Activated CD8-positive, alpha-beta memory T cell treated with anti-CD3 and anti-CD28 coated beads, Interleukin-2, amount 50 U/mL, for 4 hours (primary cell): ENCODE measurements at places on chromosomes 7 and 10.

DNA sequence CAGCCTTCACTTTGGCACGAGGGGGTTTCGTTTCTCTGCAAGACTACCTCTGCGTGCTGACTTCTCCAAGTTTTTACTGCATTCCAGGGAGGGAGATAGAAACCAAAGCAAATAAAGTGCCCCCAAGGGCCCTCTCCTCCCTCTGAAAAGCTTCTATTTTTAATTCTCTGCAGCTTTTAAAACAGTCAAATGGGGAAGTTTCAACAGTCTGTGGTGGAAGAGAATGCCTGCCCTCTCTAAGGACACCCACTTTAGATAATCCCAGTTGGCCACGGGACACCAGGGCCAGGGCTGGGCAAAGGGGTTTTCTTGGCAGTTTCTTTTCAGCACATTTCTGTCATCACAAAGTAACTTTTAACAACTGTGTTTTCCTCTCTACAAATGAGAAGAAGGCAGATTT lies 386.7 kb upstream of the NPVF start:
- no peak for DNase-seq

- no peak for DNase-seq
Observed at GRCh38 chr10:86440874-86441843, 74.6 kb upstream of the GRID1 start.

- no peak for DNase-seq
Observed at GRCh38 chr10:62652114-62652513, 152.4 kb upstream of the ADO start.

GRCh38 chr10:115941361-115941771 lies 331.6 kb downstream of the GFRA1 start:
- DNase-seq: no peak

- DNase-seq: no peak
Observed at GRCh38 chr10:65430979-65431378, 1494.9 kb upstream of the LRRTM3 start.

DNA sequence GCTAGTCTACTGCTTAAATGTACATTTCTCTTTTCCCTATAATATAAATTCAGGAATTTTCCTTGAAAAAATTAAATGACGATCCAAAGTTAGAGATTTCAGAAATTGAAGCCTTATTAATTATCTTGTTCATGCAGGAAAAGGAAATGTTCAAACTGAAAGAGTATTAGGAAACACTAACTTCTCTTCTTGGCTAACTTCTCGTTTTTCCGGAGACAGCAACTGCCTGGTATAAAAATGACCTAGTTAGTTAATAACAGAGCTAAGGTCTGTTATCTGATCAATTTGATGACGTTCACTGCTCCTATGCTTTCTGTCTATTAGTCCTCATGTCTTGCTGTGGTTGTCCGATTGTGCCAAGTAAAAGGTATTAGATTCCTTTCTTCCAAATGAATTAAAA lies 212.5 kb downstream of the DGKB start:
- DNase-seq: no peak

- DNase-seq: no peak
Observed at GRCh38 chr10:28684986-28685580, 7.8 kb downstream of the BAMBI start.

DNA sequence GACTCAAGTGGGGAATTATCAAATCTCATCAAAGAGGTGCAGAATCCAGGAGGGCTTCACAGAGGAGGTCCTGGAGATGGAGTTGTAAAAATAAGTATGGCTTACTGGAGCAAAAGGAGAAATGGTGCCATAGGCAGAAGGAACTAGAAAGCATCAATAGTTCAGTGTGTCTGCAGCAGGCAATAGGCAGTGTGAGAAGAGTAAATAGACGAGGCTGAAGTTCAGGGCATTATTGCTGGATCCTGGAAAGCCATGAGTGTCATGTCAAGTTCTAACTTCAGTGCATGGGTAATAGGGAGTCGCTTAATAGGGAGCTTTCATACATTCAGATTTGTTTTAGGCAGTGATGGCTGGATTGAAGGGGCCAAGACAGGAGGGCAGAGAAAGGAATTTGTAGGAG lies 39.3 kb downstream of the CYP26A1 start:
- no peak for DNase-seq

DNA sequence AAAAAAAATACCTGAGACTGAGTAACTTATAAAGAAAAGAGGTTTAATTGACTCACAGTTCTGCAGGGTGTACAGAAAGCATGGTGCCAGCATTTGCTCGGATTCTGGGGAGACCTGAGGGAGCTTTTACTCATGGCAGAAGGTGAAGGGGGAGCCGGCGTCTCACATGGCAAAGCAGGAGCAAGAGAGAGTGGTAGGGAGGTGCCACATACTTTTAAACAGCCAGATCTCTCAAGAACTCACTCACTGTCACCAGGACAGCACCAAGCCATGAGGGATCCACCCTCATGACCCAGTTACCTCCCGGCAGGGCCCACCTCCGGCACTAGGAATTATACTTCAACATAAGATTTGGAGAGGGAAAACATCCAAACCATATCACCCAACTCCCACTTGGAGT lies 25.8 kb downstream of the MSRB2 start:
- no peak for DNase-seq

DNA sequence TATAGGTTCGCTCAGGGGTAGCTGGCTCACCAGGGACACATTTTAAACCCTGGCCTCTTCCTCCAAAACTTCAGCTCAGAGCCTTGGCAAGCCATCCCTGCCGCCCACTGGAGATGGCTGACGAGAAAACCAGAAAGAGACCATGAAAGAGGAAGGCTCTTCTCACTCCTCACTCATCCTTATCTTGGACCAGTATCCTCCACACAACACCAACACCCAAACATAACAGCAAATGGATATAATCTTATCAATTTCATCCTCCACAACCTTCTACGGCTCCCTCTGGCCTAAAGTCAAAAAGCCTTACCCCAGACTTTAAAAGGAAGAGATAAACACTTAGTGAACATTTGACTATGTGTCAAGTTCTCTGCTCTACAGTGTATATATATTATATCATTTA lies 26.9 kb downstream of the DLG5 start:
- no peak for DNase-seq

- no peak for DNase-seq
Observed at GRCh38 chr10:119807960-119808697, 64.5 kb downstream of the MCMBP start.

- DNase-seq: no peak
Observed at GRCh38 chr7:74030861-74031260, 2.9 kb downstream of the ELN start.
